ENCODE measurements at places on chromosomes 2 and 18.

DNA sequence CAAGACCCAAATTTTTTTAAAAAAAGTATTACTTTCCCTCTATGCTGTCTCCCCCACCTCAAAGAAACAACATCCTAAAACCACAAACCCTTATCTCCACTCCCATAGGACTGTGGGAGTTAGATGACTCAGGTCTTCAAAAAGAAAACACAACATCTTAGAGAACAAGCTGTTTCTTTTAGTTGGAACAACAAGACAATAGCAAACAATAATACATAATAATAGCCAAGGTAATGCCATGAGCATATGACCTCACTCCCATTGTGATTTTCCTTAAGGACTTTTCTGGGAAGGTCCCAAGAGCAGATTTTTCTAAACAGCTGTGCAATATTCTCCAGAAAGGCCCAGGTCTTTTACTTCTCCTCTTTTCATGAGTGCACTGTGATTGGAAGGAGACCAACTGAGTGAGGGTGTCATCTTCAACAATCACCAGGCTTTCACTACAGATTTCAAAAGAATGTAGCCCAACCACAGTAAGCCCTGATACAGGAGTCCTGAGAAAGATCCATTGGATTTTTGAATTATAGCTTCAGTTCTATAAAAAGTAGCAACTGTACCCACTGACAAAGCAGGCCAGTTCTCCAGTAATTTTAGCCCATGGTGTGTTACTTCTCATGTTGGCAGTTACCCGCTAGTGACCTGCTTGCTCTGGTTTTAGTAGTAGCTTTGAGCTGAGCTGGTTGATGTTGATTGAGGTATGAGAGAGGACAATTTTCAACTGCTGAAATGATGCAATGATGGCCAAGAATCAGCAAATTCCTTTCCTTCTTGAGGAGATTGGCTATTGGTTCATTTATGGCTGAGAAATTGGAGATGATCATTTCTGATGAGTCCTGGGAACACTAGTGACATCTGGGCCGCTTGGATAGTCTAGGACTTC, 144.5 kb upstream of the TCF4 start:
- no peak overlapping the region for H3K27ac ChIP-seq
- no peaks in the 10 kb centered on the region for H3K36me3 ChIP-seq
- no peaks in the 10 kb centered on the region for H3K27me3 ChIP-seq
- no peaks in the 10 kb centered on the region for H3K4me1 ChIP-seq
- DNase-seq: no peak

- DNase-seq: no peak
- H3K27me3 ChIP-seq: peaks cover 10% of the 10 kb centered on the region
- no peak overlapping the region for H3K4me3 ChIP-seq
- H3K27ac ChIP-seq: no peak overlapping the region
- H3K4me1 ChIP-seq: no peaks in the 10 kb centered on the region
Measured at GRCh38 chr18:76670564-76671288, 151.6 kb upstream of the ZNF236 start.

DNA sequence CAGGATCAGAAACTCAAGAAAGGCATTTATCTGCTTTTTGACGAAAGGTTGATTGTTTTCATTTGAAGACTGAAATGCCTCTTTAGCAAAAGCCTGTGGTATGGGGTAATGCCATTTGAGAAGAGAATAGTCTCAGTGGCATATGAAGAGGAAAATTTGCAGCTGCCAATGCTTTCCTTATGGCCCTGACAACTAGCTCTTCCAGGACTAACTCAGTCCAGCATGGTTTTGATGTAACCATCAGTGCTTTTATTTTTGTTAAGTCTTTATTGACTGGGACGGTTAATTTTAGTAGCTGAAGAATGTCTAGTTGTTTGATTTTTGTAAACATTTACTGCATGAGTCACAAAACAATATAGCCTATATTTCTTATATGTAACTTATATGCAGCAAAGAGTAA, 158.4 kb downstream of the LNPK start:
- peaks cover 4% of the 10 kb centered on the region for H3K27me3 ChIP-seq
- no peak overlapping the region for H3K27ac ChIP-seq
- no peak overlapping the region for H3K4me3 ChIP-seq
- no peaks in the 10 kb centered on the region for H3K4me1 ChIP-seq
- H3K36me3 ChIP-seq: no peaks in the 10 kb centered on the region

DNA sequence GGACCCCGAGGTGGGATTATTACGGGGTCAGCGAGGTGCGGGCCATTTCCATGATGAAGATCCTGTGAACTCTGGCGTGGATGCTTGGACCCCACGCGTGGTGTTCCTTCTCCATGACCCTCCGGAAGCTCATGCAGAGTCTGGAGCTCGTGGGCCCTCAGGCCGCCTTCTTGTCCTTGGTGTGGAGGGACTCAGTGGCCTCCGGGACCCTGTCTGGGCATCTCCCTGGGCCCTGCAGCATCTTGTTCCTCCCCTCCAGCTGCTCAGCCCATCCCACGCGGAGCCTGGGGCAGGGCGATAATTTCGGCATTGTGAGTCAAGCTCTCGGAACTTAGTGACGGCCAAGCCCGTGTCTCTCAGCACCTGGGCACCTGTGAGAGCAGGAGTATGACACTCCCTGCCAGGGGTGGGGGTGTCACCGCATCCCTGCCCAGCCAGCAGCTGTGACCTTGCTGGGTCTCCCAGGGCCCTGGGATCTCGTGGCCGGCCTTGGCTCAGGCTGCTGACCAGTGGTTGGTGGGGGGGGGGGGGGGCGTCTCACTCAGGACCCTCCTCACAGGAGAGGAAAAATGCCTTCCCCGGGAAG, 24.6 kb downstream of the RTP5 start:
- no peak overlapping the region for H3K27ac ChIP-seq
- H3K27me3 ChIP-seq: no peaks in the 10 kb centered on the region
- no peak overlapping the region for H3K4me3 ChIP-seq

DNA sequence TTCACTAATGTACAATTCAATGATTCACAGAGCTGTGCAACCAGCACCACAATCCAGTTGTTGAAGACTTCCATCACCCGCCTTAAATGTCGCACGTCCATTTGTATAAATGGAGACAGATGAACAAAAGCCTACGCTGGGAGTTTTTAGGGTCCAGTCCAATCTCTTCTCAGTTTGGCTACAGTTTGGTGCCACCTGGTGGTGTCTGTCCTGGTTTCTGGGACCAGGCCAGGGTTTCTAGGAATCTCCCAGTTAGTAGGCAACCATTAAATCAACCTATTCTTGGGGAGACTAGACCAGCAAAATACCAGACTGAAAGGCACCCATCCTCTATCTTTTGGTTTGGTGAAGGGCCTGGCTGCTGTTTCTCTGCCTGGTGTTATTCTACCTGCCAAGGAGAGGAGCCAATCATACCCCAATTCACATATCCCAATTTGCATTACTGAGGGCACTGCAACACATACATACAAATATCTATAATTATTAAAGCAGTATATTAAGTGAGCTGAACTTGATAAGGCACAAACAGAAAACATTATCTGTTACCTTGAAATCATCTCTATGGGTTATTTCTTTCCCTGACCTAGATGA, 3.2 kb upstream of the DDX1 start:
- H3K27ac ChIP-seq: no peak overlapping the region
- peaks cover 14% of the 10 kb centered on the region for H3K4me1 ChIP-seq
- peak; percentile 45 for DNase-seq
- H3K36me3 ChIP-seq: peaks cover under 1% of the 10 kb centered on the region

Measured in activated CD8-positive, alpha-beta T cell treated with anti-CD3 and anti-CD28 coated beads, Interleukin-2, amount 10 ng/mL, durations not matched to agents 7 days and 5 days (primary cell).